Activated effector memory CD4-positive, alpha-beta T cell treated with Interleukin-2 at 50 U/mL for 16 hours (primary cell): ENCODE measurements at places on chromosomes 1 and 21.

- DNase-seq = no peak
Measured at GRCh38 chr1:56929492-56929891, 36.3 kb downstream of the C8B start.

DNA sequence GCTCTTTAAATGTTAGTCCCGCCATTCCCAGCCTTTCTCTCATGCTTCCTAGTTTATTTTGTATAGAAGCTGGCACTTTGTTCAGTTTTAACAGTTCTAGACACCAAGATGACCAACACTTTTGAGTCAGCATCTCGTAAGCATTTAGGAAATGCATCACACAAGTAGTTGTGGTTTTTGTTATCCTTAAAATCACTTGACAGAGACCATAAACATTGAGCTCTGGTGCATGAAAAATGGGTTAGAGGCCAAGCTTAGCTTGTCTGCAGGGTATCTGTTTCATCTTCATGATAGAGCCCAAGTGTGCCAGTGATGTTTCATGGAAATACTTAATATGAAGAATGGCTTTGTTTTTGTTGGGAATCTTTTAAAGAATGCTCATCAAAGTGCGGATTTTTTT is 159.7 kb downstream of the DISP1 start:
- DNase-seq = no peak

GRCh38 chr1:205980237-205980870 is 22.8 kb downstream of the RAB7B start:
- DNase-seq = no peak

DNA sequence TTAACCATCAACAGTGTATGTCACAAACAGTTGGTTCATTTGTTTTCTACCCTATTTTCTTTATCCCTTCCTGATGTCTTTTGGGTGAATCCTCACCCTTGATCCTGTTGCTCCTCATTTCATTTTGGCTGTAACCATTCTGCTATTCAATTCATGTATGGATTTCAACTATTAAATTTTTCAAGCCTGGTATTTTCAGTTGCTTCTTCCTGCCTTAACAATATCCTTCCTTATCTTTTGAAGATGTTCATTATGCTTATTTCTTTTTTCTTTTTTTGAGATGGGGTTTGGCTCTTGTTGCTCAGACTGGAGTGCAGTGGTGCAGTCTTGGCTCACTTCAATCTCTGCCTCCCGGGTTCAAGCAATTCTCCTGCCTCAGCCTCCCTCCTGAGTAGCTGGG is 2.8 kb upstream of the RNU5D-1 start:
- no peak for DNase-seq

DNA sequence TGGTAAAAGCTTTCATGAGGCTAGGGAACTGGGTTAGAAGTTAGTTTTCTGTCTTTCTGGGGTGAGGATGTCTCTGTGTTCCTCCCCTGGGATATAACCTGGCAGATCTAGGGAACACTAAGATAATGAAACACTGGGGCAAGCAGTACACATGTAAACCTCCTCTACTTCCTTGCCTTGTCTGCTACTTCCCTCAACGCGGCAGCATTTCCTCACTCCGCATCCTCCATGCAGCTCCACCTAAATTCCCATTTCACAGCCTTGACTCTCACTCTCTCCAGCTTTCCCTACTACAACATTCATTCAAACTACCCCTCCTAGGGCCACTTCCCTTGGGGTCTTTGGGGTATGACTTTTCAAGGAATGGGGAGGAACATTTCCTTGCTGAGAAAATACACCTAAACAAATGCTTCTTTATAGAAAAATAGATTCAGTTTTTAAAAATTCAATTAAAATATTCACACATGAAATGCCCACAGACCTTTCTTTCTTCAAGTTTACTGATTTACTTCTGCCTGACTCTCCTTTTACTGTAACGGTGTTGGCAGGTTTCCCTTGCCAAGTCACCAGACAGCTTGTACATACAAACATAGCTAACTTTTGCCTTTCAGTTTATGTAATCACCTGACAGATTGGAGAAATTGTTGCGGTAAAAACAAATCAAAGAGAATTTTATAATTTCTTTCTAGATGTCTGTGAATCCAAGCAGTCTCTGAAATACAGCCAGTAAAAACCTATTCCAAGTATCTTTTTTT is 90.1 kb downstream of the TNFSF18 start:
- DNase-seq = no peak

GRCh38 chr21:42013376-42013775 is 3.2 kb upstream of the ZBTB21 start:
- no peak for DNase-seq

- DNase-seq = no peak
Measured at GRCh38 chr1:69707103-69707502, 139.4 kb downstream of the LRRC7 start.

DNA sequence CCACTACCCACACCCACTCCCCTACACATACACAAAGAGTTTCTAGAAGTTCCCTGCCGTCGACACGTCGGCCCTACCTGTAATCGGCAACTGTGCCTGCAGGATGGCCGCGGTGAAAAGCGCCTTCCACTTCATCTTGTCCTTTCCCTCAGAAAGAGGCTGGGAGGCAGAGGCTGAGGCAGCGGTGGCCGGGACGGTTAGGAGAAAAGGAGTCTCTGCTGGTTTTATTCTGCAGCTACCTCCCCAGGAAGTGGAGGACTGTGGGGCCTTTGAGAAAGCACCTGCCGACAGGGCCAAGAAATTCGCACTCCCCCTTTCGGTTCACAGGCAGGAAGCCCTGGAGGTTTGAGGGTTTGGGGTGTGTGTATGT is at the start of gene CD247:
Gene CD247 (minus strand): TSS at position 199 of the 370 bp plus-strand sequence. CDS start 64 bp downstream, at position 135.
- DNase-seq = peak; percentile 72

- no peak for DNase-seq
Measured at GRCh38 chr1:195005338-195005737, 1602.9 kb downstream of the KCNT2 start.

DNA sequence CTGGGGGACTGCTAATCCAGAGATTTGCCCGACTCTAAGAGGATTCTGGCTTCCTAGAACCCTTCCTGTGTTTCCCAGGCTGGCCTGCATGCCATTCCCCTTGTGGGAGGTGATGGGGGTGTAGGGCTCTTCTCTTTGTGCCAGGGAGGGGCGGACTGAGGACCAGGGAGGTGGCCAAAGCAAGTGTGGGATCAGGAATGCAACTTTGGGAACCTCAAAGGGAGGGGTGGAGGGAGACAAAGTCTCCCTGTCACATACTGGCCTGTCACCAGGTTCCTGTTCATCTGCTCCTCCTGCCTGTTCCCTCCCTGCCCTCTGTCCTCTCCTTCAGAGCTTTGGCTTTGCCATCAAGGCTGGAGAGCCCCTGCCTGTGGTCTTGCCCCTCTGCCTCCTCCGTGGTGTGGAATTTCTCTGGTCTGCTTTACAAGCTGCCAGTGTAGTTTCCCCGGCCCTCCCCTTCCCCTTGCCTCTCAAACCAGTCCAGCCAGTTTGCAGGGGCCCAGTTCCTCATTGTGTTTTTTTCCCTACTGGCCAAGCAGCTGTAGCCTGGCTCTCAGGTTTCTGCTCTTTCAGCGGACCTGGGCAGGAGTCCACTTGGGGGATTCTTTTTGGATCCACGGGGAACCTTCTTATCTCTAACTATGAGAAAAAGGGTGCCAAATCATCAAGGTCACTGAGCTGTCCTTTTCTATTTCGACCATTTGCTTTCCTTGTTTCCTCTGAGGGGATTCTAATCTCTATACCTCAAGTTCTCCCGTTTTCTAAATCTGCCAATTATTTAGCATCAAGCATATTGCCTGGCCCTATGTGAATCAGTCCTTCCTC is 1.8 kb downstream of the CGN start:
- no peak for DNase-seq

- DNase-seq = no peak
Measured at GRCh38 chr1:15214527-15214926, 32.5 kb upstream of the FHAD1 start.

- DNase-seq = no peak
Measured at GRCh38 chr1:24759492-24759891, 14.2 kb downstream of the CLIC4 start.

DNA sequence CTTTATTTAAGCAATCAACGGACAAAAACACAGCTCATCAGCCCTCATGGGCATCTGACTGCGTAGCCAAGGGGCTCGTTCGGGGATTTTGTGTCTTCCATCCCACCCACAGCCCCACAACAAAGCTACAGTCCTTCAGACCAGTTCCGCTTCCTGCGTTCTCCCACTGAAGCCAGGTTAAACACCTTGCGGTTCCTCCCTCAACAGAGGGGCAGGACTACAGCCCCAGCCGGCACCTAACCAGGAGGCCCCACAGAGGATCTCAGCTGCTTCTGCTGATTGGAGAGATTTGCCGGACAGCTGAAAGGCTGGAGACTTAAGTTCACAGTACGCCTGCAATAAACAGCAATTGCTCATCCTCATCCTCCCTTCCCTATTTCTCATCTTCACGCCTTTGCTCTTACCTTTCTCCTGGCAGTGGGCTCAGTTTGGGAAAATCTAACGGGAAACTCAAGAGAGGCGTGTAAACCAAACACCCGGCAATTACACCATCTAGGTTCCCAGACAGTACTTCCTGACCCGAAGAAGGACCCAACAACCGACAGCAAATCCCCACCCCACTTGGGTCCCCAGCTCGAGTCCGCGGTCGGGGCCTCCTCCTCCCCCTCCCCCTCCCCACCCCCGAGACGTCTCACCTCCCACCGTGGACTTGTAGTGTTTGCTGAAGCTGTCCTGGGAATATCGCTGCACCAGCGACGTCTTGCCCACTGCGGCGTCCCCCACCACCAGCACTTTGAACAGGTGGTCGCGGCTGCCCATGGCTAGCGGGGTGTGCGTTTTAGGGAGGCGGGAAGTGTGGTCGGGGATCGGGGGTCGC is 876 bp downstream of the RAB29 start:
- peak; percentile 27 for DNase-seq

- DNase-seq = no peak
Measured at GRCh38 chr21:28938726-28939125, 54.0 kb downstream of the LTN1 start.

DNA sequence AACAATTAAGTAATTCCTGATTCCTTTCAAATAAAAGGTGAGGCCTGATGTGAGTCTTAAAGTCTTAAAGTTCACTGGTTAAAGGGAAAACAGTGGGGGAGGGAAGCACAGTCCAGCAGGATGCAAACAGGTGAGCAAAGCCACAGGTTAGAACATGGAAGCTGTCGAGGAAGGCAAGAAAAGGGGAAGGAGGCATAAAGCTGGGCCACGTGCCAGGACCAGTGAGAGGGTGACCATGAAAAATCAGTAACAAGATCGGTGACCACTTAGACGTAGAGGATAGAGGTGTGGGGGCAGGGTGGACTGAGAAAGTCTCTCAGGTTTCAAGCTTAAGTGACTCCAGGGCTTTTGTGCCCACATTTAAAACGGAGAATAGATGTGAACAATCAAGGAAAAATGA is 231.3 kb downstream of the SETD4 start:
- DNase-seq = no peak

- DNase-seq = no peak
Measured at GRCh38 chr1:43881415-43881814, 52.2 kb upstream of the ARTN start.

DNA sequence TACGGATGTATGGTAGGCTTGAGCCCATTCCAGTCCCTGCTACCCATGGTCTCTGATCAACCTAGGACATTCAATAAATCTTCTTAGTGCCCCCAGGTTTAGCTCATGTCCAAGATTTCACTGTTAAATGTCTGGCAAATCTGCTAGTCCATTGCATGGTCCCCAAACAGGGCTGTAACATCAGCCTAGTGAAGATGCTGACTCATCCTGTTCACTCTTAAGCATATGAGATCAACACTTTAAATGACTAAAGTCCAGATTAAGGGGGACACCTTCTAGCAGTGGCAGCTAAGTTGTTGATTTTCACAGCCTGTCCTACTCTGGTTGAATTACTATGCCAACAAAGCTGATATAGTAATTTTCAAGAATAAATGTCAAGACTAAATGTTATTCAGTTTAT is 46.5 kb upstream of the NUF2 start:
- no peak for DNase-seq

- DNase-seq = no peak
Measured at GRCh38 chr1:145716641-145717345, 2.5 kb upstream of the CD160 start.

DNA sequence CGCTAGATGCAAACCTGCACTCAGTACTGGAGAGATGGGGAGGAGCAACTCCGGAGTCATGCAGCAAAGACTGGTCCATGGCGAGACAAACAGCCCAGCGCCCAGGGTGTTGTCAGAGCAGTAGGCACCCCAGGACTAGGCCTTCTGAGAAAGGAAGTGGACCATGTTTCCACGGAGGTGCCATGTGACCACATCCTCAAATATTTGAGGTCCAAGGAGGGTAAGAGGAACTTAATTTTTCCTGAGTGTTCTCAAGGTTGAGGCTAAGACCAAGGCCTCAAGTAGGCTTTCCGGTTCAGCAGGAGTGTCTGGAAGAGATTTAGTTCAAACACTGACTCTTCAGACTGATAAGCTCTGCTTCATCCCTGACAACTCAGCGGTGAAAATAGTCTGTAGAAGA is 186.2 kb downstream of the RHOU start:
- no peak for DNase-seq

- no peak for DNase-seq
Measured at GRCh38 chr1:43396059-43396458, 6.4 kb downstream of the SZT2 start.

DNA sequence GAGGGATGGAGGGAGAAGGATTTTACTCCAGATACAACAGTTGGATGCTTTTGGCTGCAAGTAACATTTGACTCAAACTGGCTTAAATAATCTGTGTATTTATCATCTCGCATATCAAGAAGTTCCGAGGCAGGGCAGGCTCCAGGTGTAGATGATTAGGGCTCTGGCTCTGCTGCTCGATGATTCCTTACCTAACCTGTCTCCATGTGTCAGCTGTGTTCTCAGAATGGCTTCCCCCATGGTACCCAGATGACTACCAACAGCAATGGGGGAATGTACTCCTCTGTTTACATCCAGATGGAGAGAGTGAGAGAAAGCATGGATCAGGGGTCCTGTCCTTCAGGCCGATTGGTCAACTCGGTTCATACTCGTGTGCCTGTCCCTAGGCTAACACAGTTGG is 90.4 kb upstream of the AKT3 start:
- no peak for DNase-seq

DNA sequence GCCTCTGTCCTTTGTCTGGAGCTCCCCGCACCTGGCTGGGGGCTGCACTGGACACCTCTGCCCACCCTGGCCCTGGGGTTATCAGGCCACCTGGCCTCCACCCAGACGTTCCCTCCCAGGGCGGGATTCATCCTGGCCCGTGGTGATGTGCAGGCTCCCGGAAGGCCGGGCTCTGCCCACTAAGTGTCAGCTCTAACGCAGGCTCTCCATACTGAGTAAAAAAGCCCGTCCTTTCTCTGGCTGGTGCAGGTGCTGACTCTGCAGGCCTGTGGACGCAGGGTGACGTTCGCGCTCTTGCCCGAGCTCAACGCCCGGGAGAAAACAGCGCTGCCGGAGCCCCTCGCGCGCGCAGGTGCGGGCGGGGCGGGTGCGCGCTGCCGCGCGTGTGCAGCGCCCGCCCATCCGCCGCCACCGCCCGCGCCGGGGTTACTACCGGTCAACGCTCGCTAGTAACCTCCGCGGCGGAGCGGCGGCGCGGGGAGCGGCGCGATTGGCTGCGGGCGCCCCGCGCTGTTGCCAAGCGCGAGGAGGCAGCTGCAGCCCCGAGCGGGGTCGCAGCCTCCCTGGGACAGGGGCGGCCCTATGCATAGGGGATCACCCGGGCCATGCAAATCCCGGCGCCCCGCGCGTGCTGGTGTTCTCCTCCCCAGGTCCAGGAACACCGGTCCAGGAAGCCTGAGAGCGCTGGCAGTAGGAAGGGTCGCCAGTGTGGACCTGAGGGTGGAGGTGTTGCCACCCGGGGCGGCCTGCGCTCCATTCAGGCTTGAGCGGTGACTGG is 15.7 kb downstream of the ABCG1 start:
- peak; percentile 69 for DNase-seq

- no peak for DNase-seq
Measured at GRCh38 chr1:54396261-54396933, 9.8 kb downstream of the SSBP3 start.
